Stimulated activated CD8-positive, alpha-beta memory T cell treated with anti-CD3 and anti-CD28 coated beads, Interleukin-7, amount 100 ng/mL, for 24 hours (primary cell): ENCODE measurements at places on chromosomes 6 and 20.
A peak's percentile ranks its signal among the peaks of the same experiment; 100 is the strongest.

GRCh38 chr6:138970856-138971425 lies 17.1 kb downstream of the REPS1 start:
- DNase-seq, result no peak

DNA sequence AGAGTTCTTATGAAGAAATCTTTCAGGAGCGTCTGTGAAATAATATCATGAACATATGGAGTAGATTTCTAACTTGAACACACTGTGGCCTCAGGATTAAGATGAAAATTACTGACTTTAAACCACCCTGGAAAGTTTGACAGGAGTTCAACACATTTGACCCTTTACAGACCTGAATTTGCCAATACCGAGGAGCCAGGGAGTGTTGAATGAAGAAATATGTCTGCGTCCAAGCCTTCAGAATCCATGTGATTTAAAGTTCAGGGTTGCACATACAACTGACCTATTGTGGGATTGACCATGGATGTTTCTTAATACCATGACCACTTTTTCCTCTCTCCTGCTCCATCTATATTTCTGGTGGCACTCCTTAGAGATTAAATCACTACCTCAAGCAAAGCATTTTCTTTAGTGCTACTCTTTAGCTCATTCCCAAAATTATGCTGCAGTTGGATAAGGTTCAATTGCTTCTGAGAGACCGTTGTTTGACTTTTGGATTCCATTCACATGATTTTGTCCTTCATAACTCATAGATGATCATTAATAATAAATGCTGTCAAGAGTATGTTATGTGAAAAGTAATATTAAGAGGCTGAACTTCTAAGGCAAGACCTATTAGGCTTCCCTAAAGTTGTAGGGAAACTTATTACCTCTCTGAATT lies 57.4 kb downstream of the PRL start:
- DNase-seq, result no peak

- no peak for DNase-seq
Observed at GRCh38 chr6:154127657-154128056, 88.6 kb downstream of the OPRM1 start.

DNA sequence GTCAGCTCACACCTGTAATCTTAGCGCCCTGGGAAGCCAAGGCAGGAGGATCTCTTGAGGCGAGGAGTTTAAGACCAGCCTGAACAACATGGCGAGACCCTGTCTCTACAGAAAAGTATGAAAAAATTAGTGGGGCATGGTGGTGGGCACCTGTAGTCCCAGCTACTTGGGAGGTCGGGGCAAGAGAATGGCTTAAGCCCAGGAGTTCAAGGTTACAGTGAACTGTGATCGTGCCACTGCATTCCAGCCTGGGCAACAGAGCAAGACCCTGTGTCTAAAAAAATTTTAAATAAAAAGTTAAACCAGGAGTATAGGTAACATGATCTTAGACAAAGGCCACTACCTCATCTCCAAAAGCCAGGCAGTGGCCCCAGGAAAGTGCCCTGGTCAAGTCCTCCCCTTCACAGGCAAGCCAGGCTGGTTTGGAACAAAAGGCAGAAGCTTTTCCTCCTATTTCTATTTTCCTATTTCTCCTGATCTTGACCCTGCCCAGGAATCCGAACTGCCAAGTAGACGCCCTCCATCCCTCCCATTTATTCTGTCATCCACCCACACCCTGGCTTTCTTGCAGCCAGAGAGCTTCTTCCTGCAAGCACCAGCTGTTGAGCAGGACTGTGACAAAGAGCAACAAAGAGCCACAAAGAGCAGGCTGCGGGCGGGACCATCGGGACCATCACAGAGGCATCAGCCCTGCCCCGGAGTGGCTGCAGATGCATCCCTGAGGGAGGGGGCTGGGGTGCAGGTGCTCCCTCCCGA lies 149.9 kb upstream of the AFDN start:
- DNase-seq, result no peak

- DNase-seq, result no peak
Observed at GRCh38 chr20:2212456-2213015, 83.3 kb upstream of the TGM3 start.

DNA sequence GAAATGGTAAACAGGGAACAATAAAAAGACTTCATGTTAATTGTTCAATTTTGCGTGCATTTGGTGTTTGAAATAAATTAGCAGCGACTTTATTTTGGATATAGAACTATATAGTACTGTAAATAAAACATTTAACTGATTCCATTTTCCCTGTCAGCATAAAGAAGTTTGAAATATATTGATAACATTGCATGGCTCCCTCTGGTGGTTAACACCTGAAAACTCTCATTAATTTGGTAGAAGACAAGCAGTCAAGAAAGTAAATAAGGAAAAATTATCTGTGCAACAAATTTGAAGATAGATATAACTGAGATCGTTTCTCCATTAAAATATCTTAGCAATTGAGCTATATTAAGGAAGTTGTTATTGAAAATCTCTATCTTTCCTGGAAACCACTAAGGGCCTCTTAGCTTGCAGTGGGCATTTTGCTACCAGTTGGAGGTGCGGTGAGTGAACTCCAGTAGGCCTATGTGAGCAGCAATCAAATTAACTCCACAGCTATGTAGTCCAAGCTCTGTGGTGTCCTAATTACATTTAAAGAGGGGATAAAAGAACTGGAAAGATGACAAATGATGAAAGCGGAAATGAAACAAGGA lies 435.7 kb upstream of the FKBP1C start:
- DNase-seq, result no peak

DNA sequence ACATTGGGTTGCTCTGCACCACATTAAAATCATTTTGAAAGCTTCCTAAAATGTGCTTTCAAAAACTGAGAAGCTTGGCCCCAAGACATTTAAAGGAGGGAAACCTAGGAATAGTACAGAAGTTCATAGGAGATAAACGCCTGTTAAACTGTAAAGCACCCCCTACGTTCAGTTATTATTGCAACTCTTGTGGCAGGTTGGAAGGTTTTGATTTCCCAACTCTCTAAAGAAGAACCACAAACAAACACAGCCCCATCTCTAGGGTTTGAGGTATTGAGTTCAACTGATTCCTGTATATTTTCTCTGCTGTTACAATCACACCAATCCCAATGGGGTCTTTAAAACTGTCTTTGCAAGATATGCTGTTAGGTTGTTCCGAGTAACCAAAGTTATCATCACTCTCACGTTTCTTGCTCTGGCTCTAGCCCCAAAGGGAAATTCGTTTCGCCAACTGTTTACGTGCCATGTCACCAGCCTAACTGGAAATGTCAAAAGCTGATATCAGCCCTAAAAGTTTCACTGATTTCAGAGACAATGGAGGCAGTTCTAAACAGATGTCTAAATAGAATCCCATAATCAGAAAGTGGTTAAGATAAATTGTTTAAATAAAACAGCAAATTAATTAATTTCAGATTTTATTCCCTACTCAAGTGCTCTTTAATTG lies 12.1 kb downstream of the TFAP2A start:
- DNase-seq, result no peak

DNA sequence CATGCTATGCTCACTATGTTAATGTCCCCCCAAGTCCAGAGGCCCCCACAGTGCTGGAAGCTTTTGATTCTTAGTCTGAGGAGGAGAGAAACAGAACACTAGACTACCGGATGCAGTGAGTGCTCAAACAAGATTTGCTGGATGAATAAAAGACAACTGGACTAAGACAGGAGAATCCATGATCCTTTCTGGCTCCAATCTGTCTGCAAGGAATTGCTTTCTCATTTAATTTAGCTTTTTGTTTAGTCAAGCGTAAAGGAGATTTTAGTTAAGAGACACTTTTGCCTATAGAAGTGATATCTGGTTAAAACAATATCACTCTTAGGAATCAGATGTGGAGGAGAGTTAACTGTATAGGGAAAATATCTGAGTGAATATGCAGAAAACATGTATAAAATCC lies 13.5 kb downstream of the LYRM4 start:
- no peak for DNase-seq

- no peak for DNase-seq
Observed at GRCh38 chr6:117288083-117288715, 22.8 kb downstream of the VGLL2 start.

GRCh38 chr6:30818391-30818841 lies 65.9 kb upstream of the DDR1 start:
- no peak for DNase-seq

DNA sequence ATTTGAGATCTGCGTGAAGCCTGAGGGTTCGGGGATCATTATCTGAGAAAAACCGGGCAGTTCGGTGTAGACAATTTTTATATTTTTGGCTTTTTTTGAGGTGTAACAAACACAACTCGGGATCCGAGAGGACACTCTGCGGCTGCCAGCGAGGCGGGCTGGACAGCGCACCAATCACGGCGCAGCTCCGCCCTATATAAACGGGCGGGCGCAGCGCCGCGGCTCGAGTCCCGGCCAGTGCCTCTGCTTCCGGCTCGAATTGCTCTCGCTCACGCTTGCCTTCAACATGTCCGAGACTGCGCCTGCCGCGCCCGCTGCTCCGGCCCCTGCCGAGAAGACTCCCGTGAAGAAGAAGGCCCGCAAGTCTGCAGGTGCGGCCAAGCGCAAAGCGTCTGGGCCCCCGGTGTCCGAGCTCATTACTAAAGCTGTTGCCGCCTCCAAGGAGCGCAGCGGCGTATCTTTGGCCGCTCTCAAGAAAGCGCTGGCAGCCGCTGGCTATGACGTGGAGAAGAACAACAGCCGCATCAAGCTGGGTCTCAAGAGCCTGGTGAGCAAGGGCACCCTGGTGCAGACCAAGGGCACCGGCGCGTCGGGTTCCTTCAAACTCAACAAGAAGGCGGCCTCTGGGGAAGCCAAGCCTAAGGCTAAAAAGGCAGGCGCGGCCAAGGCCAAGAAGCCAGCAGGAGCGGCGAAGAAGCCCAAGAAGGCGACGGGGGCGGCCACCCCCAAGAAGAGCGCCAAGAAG lies 69.0 kb downstream of the HFE start:
- DNase-seq, result peak; percentile 68

DNA sequence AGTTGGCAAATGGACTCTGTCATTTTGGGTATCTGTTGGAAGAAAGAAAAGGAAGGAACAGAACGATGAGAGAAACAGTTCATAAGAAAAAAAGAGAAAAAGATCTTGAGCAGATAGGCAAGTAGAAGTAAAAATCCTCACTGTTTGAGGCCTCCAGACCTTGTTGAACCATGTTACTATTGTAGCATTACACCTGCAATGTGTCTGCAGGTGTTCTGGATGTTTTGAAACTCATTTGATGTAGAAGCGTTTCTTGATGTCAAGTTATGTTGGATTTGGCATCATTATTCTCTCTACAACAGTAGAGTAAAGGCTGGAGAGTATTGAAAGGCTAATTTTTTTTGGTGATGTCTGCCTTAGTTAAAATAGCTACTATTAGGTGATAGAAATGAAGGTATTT lies 108.7 kb downstream of the CARMIL1 start:
- no peak for DNase-seq

GRCh38 chr20:58889798-58890517 lies 37.4 kb downstream of the GNAS start:
- DNase-seq, result no peak

- no peak for DNase-seq
Observed at GRCh38 chr20:16846006-16846405, 97.8 kb downstream of the OTOR start.

GRCh38 chr20:45181639-45182038 lies 6.9 kb downstream of the PI3 start:
- no peak for DNase-seq

DNA sequence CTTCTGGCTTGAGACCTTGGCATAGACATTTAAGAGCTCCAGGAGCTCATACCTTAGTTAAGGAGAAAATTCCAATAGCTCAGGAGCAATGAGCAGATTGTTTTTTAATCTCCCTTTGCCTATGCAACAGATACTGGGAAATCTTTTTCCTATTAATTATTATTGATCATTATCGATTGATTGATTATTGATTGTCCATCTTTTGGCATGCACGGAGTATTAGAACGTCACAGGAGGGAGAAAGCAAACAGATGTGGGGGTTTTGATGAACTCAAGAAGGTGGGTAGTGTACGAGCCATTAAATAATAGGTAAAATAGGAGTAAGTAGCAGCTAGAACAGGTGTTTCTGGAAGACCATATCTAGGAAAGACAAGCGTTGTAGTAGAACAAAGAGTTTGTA lies 205.0 kb downstream of the DOK5 start:
- no peak for DNase-seq

DNA sequence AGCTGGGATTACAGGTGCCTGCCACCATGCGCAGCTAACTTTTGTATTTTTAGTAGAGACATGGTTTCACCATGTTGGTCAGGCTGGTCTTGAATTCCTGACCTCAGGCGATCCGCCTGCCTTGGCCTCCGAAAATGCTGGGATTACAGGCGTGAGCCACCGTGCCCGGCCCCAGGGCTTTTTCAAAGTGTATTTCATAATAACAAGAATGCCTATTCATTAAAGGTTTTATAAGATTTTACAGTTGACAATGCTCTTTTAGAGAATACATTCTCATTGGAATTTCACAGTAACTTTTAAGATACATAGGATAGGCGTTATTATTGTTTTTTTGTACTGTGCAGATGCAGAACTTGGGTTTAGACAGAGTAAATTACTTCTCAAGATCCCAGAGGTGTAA lies 52.6 kb upstream of the PTPRK start:
- DNase-seq, result no peak

- no peak for DNase-seq
Observed at GRCh38 chr6:56851541-56852259, 103.2 kb upstream of the BEND6 start.

DNA sequence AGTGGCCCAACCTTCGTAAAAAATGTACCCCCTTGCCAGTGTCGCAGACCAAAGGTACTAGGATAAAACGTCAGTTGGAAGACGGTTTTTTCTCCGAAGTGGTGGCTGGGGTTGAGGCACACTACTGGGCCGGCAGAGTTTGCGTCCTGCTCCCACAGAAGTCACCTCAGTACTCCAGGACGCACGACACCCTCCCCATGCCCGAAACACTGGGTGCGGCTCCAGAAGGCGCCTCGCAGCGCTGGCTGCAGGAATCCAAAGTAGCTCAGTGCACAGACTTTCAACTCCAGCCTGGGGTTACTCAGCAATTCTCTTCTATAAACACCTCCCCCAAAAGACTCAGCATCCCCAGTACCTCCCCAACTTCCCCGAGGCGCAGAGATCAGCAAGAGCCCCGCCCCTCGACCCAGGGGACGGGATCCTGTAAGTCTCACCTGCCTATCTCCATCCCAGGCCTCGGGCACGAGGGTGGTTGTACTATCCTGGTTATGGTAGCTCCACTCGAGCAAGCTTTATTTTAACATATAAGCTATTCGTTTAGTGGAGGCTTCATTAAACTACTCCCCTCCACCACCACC lies 88.2 kb downstream of the ZFP64 start:
- DNase-seq, result no peak

DNA sequence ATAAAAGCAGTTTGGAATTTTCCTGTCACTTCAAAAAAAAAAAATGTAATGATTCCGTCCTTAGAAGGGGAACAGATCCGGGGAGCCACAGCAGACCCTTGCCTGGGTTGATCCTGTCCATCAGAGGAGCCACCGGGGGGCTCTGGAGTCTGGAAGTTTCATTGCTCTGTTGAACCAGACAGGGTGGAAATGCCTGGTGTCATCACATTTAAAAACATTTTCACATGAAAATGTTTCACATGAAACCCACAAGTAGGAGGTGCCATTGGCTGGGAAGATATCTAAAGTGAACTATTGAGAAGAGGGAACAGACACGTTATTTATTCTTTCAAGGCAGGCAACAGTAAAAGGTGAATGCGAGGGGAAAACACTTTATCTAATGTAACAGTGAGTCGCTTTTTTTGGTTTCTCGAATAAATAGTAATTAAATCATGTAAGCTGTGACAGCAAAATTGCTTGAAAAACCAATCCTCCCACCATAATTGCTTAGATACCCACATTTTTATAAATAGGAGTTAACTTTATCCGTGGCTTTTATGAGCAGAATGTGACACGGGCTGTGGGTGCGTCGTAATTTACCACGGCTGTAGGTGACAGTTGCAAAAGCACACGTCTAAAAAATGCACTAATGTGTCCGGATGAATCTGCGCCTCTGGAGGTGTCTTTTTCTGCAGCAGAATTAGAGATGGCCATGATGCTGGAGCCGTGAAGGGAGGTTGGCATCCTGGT lies 323.4 kb downstream of the TAF4 start:
- no peak for DNase-seq
